NB4 (cell line): ENCODE measurements at places on chromosomes 2 and 18.
A peak's percentile ranks its signal among the peaks of the same experiment; 100 is the strongest.

DNA sequence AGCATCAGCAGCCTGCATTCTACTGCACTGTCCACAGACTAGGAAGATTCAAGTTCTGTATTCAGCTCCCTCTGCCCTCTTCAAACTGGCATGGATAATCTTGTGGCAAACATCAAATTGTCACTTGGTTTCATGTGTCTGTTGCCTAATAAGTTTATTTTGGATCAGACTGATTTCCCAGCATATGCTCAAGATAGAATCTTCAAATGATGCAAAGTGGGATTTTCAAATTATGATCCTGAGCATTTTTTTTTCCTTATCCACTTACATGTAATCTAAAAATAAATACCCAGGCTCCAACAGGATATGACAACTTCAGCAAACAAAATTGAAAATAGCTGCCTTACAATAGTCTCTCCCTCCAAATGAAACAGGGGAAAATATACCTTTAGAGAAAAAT is 160.9 kb upstream of the VRK2 start:
- no peak for DNase-seq

DNA sequence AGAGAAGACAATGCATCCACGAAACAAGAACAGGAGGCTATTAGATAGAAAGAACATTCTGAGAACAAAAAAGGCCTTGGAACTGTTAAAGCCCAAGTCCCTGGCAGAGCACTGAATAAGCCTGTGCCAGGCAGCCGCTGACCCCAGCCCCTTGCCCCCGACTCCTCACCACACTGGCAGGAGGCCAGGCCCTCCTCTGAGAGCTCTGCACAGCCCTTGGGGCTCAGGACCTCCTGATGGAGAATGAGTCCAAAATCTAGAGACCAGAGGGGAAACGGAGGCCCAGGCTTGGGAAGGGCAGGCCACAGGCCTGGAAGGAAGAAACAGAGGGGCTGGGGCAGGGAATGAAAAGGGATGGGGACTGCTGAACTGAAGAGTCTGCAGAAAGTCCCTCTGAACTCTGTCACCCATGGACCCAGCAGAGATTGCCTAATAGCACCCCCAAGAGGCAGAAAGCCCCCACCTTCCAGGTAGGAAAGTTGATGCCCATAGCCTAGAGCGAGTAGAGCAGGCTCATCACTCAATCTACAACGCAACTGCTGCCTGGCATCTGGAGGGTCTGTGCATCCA is 18.3 kb upstream of the TNS1 start:
- DNase-seq = peak; percentile 42

DNA sequence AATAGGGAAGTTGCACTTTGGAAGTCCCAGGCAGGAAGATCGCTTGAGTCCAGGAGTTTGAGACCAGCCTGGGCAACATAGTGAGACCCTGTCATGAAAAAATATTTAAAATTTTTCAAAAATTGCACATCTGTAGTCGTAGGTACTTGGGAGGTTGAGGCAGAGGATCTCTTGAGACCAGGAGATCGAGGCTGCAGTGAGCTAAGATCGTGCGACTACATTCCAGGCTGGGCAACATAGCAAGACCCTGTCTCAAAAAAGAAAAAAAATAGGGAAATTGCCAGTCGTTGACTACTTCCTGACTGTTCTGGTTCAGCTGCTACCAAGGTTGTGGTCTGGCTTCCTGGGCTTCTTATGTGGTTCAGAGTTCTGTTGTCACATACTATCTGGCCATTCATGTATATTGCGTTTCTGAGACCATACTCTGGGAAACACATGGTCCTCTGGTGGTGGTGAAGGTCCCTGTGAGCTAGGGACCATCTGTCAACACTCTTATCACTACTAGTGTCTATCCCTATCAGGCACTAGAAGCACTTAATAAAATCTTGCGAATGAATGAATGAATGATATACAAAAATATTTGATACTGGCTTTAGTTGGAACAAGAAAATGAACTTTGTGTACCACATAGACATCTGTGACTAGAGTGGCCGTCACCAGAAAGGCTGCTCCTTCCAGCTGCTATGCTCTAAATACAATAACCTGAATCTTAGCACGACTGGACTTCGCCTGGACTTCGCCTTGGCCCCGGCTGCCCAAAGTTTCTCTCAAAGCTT is 861 bp upstream of the KLHL23 start:
- DNase-seq = peak; percentile 57

GRCh38 chr2:159147690-159148089 is 138.8 kb downstream of the WDSUB1 start:
- no peak for DNase-seq

DNA sequence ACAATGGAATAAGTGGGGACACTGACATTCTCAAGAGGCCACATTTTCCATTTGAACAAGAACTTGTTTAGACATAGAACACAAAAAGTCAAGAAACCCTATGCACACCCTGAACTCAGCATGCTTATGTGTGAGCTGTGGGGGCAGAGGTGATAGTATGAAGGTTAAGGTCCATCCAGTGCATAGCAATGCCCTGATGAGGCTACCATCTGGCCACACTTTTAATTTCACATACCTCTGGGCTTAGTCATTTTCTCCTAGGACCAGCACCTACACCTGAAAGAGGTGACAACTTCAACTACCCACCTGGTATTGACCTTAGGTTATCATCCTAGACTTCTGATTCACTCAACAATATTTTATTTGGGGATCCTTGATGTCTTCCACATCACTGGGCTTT is 139.8 kb downstream of the PIK3C3 start:
- DNase-seq = no peak

DNA sequence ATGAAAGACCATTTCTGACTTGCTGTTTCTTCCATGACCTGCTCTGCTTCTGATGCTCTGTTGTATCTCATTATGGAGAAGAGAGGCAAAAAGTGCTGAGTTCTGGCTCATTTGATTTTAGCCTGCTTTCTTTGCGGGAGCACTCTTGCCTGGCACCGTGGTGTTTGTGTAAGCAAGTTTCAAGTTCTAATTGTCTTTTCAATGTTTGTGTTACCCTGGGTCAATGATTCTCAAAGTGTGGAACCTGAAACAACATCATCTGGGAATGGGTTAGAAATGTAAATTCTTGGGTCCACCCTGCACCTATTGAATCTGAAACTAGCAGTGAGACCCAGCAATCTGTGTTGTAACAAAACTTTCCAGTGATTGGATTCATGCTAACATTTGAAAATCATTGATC is 85.5 kb upstream of the STON1 start:
- DNase-seq = no peak
